ENCODE measurements at places on chromosomes 11 and 22.

GRCh38 chr11:46981436-46981835, 44.9 kb downstream of the CSTPP1 start:
- no peak for DNase-seq

GRCh38 chr11:128776424-128777284, 82.8 kb downstream of the FLI1 start:
- peak; percentile 43 for DNase-seq

DNA sequence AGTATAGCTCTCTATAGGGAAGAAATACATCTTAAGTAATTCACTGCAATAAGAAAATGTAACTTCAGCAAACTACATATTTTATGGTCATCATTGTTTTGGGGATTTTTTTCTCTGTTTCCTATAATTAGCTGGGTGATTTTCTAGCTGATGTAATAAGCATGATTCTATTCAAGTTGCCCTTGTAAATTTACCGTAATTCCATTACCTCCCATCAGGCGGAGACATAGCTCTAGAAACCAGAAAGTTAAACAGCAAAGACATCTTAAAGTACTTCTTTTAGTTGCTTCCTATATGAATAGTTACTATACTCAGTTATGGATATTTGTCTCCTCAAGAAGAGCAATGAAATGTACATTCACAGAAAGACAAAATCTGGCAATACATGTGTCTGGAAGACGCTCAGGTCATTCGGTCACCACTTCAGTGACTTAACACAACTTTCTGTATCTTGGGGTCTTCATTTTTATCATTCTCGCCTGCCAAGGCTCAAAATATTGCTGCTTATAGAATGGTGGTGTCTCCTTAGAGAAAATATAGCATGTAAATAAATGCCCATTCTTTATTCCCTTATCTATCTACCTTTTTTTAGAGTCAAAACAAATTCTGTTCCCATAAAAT, 239.9 kb upstream of the ZC3H12C start:
- no peak for DNase-seq

- DNase-seq, result no peak
Observed at GRCh38 chr22:25816522-25817059, 74.6 kb downstream of the MYO18B start.

DNA sequence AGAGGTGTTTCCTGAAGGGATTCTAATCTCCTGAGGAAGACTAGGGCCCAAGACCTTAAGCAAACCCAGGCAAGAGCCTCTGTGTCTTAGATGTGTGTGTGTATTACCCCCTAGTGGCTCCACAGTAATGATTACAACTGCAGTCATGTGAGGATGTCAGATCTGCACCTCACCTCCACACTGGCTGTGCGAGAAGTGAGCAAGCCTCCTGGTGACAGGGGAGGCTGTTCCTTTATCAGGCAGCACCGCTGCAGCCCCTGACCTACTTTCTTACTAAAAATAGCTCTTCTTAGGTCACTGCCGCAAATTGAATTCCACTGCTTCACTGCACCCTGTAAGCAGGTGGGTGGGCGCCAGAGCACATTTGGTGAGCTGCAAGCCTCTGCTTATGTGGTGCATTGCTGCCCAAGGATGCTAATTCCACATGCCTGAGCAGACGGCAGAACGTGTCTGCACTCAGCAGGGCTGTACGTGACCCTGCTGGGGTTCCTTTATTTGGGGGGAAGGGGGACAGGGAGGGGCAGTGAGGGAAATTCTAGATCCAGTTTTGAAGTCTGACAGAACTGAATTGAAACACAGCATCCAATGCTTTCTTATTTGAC, 112.4 kb downstream of the KCNC1 start:
- DNase-seq, result no peak

GRCh38 chr22:20466659-20467379, 28.8 kb downstream of the KLHL22 start:
- DNase-seq, result no peak

DNA sequence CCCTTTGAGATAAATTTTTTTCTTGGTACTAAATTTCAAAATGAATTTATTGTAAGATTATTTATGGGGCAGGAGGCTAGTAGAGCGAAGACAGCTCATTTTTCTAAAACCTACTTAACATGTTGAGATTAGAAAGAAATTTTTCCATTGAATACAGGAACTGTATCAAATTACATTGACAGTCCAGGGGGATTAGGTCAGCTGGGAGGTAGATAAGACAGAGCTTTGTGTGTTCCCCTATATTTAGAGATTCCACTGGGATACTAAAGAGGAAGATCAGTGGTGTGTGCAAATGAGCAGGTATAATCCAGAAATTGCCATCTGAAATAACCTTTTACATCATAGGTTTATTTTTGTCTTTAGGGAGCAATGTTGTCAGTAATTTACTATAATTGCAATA, 32.1 kb downstream of the ENDOD1 start:
- DNase-seq, result no peak

DNA sequence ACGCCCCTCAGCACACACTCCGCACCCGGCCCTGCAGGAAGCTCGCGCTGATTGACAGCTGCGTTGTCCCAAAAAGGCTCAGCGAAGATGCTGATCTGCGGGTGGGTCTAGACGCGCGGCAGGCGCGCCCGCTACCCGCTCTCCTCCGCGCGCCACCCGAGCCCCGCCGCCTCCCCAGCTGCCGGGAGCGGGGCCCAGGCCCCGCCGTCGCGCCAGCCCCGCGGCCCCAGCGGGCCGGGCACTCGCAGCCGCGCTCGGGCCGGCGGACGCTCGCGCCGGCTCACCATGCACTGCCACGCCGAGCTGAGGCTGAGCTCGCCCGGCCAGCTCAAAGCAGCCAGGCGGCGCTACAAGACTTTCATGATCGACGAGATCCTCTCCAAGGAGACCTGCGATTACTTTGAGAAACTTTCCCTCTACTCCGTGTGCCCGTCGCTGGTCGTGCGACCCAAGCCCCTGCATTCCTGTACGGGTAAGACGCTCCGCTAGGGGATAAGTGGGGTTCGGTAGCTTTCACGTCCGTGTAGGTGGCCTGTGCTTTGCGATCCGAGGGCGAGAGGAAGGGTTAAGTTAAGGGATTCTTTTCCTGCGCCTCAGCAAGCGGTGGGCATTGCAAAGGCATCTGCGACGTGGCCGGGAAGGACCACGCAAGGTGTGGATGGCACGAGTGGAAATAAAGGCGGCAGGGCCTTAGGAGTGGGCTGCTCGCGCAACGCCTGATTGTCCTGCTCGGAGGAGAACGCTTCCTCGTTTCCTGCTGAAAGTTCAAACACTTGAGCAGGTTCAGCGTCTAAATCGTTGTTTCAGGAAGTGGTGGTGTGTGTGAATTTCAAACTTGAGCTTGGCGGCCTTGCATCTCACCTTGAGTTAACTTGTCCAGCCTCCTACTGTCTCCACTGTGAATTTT, at the start of gene BARX2:
Gene BARX2, plus strand, starts transcription at position 98 of the 907 bp plus-strand sequence. Its CDS starts 188 bp downstream, at position 286.
- DNase-seq, result no peak

DNA sequence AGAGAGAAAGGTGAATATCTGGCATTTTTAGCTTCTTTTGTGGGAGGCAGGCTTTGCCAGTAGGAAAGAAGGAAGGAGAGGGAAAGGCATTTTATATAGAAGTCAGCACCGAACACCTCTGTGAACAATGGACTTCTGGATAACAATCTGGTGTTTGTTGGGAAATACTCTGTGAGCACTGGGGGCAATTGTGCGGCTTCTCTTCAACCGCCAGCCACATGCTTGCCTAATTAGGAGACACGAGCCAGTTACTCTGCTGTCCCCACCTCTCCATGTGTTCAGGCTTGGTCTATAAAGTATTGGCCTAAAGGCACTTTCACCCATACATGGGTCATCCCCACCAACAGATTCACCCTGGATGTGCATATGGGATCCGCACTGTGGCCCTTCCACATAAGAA, 523.6 kb downstream of the NTM start:
- no peak for DNase-seq

DNA sequence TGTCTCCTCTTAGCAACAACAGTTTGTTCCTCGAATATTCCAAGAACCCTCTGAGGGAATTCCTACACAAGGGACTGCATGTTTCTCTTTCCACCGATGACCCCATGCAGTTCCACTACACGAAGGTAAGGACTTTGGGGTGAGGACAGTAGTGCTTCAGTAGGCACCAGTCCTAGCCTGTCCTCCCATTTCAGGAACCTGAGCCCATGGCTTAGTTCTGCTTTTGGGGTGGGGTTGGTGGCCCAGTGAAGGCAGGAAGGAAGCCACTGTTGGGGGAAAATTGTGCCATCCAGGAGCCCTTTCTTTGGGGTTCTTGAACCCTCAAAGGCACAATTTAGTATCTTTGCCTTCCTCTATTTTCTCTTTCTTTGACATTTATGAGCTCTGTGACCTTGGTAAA, 38.2 kb downstream of the RNF141 start:
- peak; percentile 36 for DNase-seq

All from CD4-positive, alpha-beta T cell treated with Interferon gamma for 1 hour (primary cell).